ENCODE measurements at places on chromosomes 3 and 15.
A peak's percentile ranks its signal among the peaks of the same experiment; 100 is the strongest.

DNA sequence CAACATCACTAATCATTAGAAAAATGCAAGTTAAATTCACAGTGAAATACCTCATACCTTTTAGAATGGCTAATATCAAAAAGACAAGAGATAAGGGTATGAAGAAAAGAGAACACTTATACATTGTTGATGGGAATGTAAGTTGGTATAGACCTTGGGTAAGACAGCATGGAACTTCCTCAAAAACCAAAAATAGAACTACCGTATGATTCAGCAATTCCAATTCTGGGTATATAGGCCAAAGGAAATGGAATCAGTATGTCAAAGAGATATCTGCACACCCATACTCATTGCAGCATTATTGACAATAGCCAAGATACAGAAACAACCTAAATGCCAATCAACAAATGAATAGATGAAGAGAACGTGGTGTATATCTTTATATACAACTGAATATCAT lies 166.8 kb upstream of the LRRN1 start:
- no peak for DNase-seq

DNA sequence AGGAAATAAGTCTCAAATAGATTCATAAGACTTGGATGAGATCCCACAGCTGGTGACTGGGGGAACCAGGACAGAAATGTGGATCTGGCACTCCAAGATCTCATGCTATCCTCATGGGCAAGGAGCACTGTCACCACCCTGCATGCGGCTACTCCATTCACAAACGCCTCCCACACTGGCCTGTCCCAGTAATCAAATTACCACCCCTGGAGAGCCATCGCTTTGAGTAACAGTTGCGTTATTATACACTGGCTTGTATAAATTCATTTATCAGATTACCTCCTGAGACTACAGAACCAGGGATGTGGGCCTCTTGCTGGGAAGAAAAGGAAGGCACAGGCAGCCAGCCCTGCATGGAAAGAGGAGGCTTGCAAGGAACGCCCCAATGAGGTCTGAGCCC lies 27.9 kb upstream of the SLC25A36 start:
- DNase-seq = no peak

GRCh38 chr15:39188314-39188713 lies 392.6 kb upstream of the THBS1 start:
- DNase-seq = peak; percentile 80

DNA sequence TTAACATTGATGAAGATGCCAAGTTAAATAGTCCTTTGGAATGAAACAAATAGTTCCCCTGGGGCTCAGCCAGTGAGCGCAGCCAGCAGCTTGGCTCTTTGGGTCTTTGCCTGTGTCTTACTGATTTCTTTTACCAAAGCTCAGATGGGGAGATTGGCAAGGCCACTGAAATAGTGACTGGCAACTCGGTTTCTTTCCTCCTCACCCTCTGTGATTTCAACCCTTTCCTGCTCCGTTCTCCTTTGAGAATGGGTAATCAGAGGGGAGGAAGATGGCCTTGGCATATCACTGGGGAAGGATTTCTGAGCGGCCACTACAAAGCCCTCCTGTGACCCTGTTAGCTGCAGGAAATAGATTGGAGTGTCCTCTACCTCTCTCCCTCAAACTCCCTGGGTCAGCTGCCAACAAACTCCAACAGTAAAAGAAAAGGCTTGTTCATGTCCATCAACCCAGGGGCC lies 337.1 kb upstream of the LRRFIP2 start:
- DNase-seq = no peak

- no peak for DNase-seq
Measured at GRCh38 chr3:17891139-17891856, 148.9 kb upstream of the TBC1D5 start.

All from fibroblast of skin of scalp (primary cell).